ENCODE measurements at places on chromosomes 2 and 18. TPM values are rescaled to one million over a fixed set of nuclear protein-coding genes. Genes with fewer than 3 reads are reported as not detected.

Gene QPCT
- 21.2 TPM for total RNA-seq

Gene ABI2
- 7.0 TPM for total RNA-seq

Gene NT5DC4
- total RNA-seq = not detected

Gene PKDCC
- total RNA-seq = 1.9 TPM

Gene CDK15
- not detected for total RNA-seq

Gene MROH2A
- not detected for total RNA-seq

Gene IL1RL2
- 2.2 TPM for total RNA-seq
